ENCODE measurements at places on chromosomes 3 and 15.

DNA sequence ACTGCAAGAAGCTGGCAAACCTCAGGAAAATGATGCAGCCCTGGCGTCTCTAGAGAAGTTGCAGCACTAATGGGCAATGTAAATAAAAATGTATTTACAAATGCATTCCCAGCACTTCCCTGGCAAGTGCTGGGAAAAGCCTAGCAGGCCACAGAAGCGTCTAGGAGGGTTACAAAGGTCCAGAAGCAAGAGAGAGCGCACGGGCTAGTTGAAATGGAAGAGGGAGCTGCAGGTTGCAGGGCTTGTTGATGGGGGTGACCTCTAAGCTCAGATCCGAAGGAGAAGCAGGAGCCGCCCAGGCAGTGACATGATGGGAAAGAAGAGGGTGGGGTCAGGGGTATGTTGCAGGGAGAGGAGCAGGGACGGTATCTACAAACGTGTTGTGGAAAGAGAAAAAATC is 2.7 kb upstream of the KNL1 start:
- no peak for DNase-seq

DNA sequence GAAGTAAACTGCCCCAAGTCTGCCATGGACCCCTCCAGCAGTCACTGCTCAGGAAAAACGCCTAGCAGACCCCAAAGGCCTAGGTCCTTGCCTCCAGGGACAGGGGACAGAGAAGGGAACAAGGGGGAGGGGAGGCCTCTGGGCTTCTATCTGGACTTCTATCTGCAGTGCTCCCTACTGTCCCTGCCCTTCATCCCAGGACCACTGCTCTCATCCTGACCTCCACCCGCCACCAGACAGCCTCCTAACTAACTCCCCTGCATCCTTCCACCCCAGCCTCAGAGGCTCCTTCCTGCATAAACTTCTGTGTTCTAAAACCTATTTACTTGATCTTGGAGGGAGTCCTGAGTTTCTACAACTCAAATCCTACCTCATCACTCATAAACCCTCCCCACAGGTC is 25.4 kb downstream of the SEMA7A start:
- DNase-seq: no peak

GRCh38 chr3:112497897-112498548 is 1.2 kb downstream of the BTLA start:
- peak; percentile 20 for DNase-seq

DNA sequence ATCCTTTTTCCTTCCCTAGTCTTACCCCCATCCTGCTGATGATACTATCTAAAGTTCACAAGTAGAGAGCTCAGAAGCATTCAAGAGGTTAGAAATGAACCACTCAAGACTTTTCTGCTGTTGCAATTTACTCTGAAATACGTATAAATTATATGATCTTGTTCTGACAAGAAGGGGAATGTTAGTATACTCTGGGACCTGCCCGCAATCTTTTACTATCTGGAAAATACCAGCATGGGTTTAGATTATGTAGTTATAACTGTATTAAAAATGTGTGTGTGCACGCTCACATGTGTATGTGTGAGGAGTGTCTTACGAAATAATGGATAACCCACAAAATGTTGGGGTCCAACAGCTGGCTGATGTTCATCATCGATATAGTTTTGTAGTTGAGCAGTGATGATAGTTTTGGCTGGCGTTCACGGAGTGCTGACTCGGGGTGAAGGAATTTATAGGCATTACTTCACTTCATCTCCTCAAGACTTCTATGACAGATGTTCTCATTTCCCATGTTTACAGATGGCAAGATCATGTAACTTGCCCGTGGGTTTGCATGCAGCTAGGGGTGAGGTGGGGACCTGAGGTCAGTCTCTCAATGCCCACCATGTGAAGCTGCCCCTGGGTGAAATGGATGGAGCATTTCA is 297.5 kb upstream of the LYSMD4 start:
- no peak for DNase-seq

DNA sequence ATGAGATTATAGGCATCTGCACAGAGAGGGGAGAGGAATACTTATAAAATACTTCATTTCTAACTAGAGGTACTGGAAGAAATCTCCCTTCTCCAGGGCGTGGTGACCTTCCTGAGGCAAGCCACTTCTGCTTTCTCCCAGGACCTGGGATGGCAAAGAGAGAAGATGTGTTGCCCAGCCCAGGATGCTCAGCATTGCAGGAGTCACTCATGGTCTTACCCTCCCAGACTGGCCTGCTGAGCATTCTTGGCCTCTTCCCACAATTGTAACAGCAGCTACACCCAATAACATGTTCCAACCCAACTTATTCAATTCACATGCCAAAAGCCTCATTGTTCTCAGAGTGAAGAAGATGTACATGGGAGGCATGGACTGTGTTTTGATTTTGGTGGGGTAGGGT is 37.9 kb downstream of the IL20RB start:
- DNase-seq: no peak
